Left cardiac atrium (tissue), 4 donors: ENCODE measurements at places on chromosomes 3 and 15. TPM values are rescaled to one million over a fixed set of nuclear protein-coding genes. Genes with fewer than 3 reads are reported as not detected.

GRCh38 chr3:112635674-112636073, 5.3 kb downstream of the CCDC80 start:
- no peak for DNase-seq

DNA sequence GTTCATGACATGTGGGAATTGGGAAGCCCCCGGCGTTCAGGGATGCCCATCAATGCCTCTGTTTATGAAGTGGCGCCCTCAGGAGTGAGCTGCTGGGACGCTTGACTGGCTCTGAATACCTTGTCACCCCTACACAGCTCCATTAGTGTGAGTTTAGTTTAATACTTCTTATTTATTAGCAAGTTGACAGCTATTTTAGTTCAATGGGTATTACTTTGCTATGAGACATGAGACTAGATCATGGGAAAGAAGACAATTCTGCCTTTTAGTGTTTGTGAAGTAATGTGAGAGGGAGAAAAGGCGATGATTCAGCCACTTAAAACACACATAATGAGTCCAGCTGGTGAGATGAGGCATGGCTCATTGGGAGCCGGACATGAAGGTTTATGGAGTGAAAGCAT, 678.5 kb downstream of the NR2F2 start:
- DNase-seq, result no peak

TMOD3 gene
- total RNA-seq, result 22.7 TPM

PPM1L gene
- total RNA-seq, result 39.0 TPM

CPA3 gene
- 4.5 TPM for total RNA-seq

GRK7 gene
- not detected for total RNA-seq

- no peak for DNase-seq
These were observed 225.6 kb upstream of the UBE2E1 start for GRCh38 chr3:23580096-23580713.

SLC12A1 gene
- total RNA-seq, result not detected

GRCh38 chr3:57951066-57951882, 56.9 kb upstream of the FLNB start:
- DNase-seq, result peak; percentile 85

DNA sequence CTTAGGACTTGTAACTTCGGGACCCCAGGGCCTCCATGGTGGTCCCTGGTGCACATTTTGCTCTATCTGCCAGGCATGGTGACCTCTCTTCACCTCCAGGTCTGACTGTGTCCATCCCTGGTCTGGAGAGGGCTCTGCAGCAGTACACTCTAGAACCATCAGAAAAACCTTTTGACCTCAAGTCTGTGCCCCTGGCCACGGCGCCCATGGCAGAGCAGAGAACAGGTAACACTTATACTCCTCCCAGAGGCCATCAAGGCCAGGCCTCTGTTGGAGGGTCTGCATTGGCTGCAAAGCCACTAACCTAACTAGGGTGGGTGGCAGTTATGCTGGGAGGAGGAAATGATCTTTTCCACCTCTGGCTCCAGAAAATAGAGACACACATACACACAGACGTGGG, 10.3 kb upstream of the HMCES start:
- DNase-seq, result no peak

- no peak for DNase-seq
These were observed 4.4 kb downstream of the TMOD2 start for GRCh38 chr15:51755790-51756189.

DNA sequence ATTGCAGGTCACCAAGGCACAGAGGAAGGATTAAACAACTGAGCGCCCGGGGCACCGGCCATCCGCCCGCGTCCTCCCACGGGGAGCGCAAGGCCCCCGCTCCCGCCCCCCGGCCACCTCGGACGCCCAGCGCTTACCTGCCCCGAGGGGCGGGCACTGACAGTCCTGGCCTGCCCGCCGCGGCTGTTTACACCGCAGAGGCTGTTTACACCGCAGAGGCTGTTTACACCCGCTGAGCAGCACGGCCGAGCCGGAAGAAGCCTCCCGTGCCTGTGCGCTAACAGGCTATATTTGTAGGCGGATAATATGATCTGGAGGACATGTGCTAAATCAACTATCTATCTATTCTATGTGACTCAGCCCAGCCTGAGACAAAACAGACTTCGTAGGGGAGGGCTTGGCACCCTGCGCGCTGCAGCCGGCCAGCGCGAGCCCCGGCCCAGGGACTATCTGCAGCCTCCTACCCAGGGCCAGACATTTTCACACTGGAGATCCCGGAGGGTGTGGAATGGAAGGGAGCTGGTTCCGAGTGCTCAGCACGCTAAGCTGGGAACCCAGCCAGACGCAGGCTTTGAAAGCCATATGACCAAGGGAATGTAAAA, at the start of gene LRRC2:
Gene LRRC2, minus strand, starts transcription at position 263 of the 602 bp plus-strand sequence. CDS start 14,711 bp downstream, outside the sequence.
- peak; percentile 62 for DNase-seq

- no peak for DNase-seq
These were observed 44.4 kb downstream of the CSNK1G1 start for GRCh38 chr15:64311566-64311965.

GRCh38 chr3:47418167-47419082, 37.6 kb downstream of the PTPN23 start:
- no peak for DNase-seq

- DNase-seq, result no peak
These were observed 308.6 kb upstream of the WNT5A start for GRCh38 chr3:55795746-55796145.

DNA sequence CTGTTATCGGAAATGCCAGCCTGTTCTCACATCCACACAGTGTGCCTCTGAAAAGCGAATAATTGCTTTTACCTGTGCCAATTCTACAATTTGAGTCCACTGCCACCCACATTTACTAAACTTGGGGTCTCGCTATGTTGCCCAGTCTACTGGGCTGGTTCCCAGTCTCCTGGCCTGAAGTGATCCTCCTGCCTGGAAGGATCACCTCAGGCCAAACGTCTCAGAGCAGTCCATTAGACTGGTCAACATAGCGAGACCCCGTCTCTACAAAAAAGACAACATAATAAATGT, 827 bp upstream of the INO80 start:
- DNase-seq, result no peak

SRGAP3 gene
- 2.5 TPM for total RNA-seq

GRCh38 chr3:85041001-85041400, 82.2 kb downstream of the CADM2 start:
- DNase-seq, result no peak

TRPM1 gene
- 0.24 TPM for total RNA-seq

DNA sequence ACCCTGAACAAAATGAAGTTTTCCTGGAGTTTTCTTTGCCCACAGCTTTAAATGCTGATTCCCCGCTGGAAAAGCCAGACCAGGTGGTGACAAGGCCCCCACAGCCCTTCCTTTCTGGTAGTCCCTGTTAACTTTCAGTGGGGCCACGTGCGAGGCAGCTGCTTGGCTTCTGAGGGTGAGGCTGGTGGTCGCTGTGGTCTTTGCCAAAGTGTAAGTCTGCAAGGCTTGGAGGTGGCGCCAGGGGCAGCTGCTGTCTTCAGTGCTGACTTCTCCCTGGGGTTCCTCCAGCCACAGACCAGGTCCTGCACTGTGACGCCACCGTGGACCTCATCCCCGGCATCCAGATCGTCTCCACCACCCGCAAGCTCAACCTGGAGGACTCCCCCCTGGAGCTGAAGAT, 54.1 kb upstream of the TAMM41 start:
- DNase-seq, result no peak

GRCh38 chr15:95836536-95836935, 494.0 kb upstream of the NR2F2 start:
- DNase-seq, result no peak

DNA sequence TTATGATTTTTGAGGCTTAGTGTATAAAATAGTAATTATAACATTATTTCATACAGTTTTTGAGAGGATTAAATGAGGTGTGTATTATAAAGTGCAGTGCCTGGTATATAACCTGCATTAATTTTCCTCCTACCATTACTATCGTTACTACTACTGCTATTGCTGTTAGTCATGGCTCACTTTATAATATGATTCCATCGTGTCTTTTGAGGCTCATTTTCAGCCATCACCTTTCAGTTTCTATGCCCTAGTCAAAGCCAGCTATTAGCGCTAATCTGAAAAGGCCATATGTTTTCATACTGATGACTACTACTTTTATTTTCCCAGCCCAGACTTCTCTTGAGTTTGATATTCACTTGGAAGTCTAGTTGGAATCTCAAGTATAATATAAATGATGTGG, 5.5 kb downstream of the MEF2A start:
- DNase-seq, result no peak

GRCh38 chr3:192794216-192794615, 66.9 kb upstream of the FGF12 start:
- no peak for DNase-seq
